ENCODE measurements at places on chromosomes 6 and 20. TPM values are rescaled to one million over a fixed set of nuclear protein-coding genes. Genes with fewer than 3 reads are reported as not detected.

The ARMC2 gene
- total RNA-seq = 2.5 TPM

The GPSM3 gene
- total RNA-seq = 10.7 TPM

The OPN5 gene
- not detected for total RNA-seq

The ETV7 gene
- total RNA-seq = 0.55 TPM

The XKR7 gene
- total RNA-seq = 0.14 TPM

The MOCS1 gene
- 13.0 TPM for total RNA-seq

The GABRR1 gene
- not detected for total RNA-seq

The GRM4 gene
- 0.14 TPM for total RNA-seq

The PNPLA1 gene
- total RNA-seq = not detected

The LAMA4 gene
- total RNA-seq = 113 TPM

The MRPS10 gene
- total RNA-seq = 35.0 TPM

The EDN1 gene
- 4.9 TPM for total RNA-seq

The FAM162B gene
- total RNA-seq = 2.2 TPM

The CLVS2 gene
- 1.8 TPM for total RNA-seq

The ABHD16B gene
- total RNA-seq = not detected

The SPEF1 gene
- not detected for total RNA-seq

The JAG1 gene
- 76.4 TPM for total RNA-seq

The MEA1 gene
- 49.0 TPM for total RNA-seq

The VPS16 gene
- total RNA-seq = 24.4 TPM

The TUBB2B gene
- total RNA-seq = 12.7 TPM

The PNLDC1 gene
- total RNA-seq = not detected

The CNR1 gene
- total RNA-seq = 19.1 TPM

The COL12A1 gene
- 149 TPM for total RNA-seq

The LSM14B gene
- total RNA-seq = 23.6 TPM

The RAMACL gene
- total RNA-seq = 0.66 TPM
